ENCODE measurements at places on chromosomes 7 and 10.
A peak's percentile ranks its signal among the peaks of the same experiment; 100 is the strongest.

- no peak for DNase-seq
These were observed 59.6 kb downstream of the TMEM209 start for GRCh38 chr7:130145424-130146100.

DNA sequence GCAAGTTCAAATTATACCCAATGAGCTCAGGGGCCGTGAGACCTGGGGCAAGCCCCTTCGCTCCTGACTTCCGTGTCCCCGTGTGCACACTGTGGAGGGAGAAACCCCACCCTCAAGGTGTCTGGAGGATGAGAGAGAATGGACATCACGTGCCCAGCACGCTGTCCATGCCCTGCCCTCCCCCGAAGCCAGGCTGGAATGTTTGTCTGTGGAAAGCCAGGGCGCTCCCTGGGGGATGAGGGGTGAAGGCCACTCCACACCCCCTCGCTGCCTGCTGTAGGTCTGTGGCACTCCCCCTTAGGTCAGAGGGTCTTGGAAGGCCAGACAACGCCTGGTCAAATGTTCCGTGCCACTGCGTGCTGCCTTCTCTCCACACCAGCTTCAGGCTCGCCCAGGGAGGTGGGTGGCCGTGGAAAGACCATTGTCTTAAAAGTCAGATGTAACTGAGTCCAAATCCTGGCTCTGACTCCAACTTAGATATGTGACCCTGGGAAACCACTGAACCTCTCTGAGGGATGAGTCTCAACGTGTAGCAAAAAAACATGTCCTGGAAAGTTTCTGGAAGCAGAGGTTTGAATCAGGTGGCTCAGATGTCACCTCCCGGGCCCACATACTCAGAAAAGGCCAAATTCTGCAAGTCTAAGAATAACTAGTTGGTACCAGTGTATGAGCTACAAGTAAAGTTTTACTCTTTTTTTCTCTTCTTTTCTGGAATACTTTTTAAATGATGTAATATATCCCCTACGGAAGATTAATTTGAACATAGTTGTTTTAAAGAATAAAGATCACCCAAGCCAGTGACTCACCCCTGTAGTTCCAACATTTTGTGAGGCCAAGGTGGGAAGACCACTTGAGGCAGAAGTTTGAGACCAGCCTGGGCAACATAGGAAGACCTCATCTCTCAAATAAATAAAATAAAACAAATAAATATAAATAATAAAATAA, 24.9 kb downstream of the RCC1L start:
- no peak for DNase-seq

GRCh38 chr10:45443101-45444009, 69.3 kb downstream of the ALOX5 start:
- no peak for DNase-seq

DNA sequence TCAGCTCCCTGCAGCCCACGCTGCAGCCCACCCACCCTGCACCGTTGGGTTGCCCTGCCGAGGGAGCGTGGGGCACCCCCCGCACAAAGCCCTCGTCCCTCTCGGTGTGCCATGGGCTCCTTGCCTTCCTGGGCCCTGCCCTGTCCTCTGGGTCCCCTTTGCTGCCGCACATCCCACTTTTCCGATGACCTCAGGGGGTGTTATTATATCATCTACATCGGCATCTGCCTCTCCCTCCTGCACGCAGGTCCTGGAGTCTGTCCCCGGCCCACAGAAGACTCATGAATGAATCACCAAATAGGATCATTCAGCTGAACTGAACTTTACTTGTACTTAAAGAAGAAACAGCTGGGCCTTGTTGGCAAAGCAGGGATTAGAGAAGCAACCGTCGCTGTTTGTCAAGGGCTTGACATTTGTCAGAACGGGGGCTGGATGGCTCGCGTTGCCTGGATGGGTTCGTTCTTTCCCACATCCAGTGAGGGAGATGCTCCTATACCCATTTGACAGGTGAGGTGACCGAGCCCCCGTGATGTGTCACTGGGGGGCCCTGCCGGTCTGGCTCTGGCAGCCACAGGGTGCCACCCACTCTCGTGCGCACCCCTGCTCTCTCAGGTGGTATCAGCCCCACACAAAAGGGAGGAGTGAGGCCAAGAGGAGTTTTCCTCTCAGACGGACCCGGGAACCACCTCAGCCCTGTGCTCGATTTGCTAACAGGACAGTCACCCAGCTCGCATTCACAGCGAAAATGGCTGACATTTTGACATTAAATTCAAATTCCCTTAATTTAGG, 58.6 kb upstream of the EBF3 start:
- DNase-seq = no peak

DNA sequence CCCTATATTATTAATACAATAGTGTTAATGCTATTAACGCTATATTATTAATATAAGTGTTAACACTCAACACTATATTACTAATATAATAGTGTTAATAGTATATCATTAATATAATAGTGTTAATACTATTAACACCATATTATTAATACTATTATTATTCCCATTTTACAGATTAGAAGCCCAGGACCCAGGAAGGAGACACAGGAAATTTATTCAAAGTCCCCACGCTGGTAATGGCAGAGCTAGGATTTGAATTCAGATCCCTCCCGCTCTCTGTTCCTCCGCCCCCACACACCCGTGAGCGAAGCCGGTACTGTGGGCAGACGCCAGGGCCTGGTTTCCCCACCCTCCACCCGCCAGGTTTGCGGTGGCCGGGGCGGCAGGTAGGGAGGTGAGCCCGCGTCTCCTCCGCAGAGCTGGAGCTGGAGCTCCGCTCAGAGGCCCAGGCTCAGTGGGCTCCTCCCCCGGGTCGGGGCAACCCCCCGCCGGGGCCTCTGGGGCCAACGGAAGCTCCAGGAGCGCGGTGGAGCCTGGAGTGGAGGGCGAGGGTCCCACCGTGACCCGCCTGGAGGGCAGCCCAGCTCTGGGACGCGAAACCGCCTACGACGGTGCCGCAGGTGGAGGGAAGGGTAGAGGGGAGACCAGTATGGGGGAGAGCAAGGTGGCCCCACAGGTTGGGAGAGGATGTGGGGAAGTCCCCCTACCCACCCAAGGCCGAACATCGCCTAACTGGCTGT, at the start of gene TMEM225B:
Gene TMEM225B, plus strand, starts transcription at position 506 of the 740 bp plus-strand sequence. CDS start 6,122 bp downstream, outside the sequence.
- DNase-seq = peak; percentile 5

- DNase-seq = peak; percentile 33
These were observed 37.0 kb upstream of the GOT1 start for GRCh38 chr10:99467236-99467999.

- no peak for DNase-seq
These were observed 131.8 kb downstream of the LRRC4 start for GRCh38 chr7:127899411-127899810.

DNA sequence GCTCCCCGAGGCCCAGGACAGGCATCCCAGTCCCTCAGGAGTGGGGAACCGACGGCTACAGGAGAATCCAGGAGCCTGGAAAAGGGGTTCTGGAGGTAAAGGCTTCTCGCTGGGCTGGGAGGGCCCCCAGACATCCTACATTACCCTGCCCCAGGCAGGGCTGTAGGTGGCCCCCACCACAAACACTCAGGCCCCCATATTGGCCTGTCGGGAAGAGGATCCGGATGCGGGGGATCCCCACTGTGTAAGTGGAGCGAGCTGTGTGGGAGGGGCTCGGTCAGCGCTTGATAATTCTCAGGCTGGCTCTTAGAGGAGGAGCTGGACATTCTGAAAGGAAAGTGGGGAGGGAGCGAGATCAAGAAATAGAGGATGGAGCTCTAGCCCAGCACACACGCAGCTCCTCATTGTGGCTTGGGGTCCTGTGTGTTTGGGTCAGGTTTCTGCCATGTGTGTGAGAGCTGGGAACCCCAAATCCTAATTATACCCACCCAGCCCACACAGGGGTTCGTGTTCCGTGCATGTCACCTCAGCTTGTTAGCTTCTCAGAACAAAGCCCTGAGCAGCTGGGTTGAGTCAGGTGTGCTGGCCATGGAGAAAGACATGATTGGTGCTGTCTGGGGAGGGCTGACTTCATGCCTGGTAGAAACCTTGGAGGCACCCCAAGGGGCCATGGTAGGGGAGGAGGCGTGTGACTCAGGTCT, 49.4 kb downstream of the ZNF467 start:
- DNase-seq = no peak

- no peak for DNase-seq
These were observed 196.7 kb downstream of the VTI1A start for GRCh38 chr10:112643600-112644264.
